Activated naive CD4-positive, alpha-beta T cell (primary cell): ENCODE measurements at places on chromosomes 6 and 20.

GRCh38 chr20:54197621-54198604, 10.0 kb upstream of the PFDN4 start:
- no peak for DNase-seq

DNA sequence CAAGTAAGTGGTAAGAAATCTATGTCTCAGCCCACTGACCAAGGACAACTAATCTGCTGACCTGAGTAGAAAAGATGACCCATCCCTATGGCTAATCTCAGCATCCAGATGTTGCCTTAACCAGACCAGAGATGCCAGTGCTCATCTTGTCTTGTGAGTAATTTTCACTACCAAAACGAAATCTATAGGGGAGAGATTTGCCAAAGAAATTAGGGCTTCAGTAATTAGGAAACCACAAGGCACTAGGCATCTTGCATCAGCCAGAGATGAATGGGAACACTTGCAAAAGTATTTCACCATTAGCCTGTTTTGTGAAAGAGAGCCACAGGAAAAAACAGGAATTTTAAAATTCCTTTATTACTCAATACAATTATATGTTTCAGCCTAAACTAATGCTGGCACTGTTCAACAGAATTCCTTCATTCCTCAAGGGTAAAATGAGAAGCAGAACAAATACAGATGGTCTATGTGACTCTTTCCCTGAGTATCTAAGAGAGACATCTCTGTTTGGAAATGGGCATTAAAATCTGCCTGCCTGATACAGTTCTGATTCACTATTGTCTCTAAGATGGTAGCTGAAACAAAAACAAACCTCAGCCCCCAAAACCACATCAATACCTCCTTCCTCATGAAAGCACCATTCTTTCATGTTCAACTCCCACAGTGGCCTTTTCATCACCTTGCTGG, 87.8 kb downstream of the GMDS start:
- no peak for DNase-seq

DNA sequence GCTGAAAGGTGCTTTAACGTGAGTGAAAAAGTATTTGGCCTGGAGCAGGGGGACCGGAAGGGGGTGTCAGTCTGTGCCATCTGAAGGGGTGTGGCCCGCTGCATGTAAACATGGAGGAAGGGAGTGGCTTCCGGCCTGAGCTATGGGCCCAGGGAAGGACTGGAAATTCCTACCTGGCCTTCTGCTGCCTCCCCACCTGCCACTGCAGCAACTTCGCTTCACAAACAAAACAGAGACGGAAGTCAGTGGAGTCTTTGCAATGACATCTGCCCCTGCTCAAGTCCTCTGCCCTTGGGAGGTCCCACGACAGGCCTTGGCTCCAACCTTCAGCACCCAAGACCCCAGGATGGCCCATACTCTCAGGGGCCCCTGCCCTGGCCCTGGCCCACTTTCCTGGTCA, 28.1 kb upstream of the FOXP4 start:
- DNase-seq, result no peak

DNA sequence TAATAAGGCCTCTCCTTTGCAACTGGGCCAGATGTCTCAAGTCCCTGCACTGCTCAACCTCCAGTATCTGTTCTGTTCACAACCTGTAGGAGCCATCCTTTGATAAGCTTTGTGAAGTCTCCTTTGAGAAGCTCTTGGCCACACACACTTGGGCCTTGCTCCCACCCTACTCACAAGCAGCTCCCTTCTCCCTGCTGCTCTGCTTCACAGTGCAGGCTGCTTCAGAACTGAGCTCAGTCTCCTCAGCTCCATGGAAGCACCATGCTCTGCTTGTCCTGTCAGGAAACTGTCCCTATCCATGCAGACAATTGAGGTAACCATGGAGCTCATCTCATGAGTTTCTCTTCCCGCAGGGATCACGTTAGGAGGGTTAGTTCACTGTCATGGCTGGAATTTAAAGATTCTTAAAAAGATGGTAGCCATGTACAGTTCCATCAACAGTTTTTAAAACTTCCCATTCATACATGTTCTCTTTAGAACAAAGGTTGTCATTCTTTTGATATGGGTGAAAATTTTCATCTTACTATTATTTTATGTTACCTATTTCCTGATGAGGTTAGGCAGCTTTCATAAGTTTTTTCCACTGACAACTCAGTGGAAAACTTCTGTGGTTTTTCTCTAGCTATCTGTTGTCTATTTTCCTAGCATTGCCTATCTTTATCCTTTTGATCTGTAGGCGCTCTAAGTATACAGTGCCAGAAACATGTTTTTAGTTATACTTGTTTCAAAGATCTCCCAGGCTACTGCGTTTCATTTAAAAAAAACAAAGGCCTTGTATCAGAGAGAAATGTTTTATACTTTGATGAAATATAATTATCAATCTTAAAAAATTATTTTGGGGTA, 62.6 kb downstream of the AK9 start:
- DNase-seq, result no peak

- DNase-seq, result no peak
Measured at GRCh38 chr6:150966786-150967185, 101.3 kb downstream of the MTHFD1L start.

- no peak for DNase-seq
Measured at GRCh38 chr6:135451617-135452190, 45.8 kb downstream of the AHI1 start.

- no peak for DNase-seq
Measured at GRCh38 chr6:28673787-28674671, 148.3 kb downstream of the GPX5 start.

- DNase-seq, result no peak
Measured at GRCh38 chr6:79684876-79685275, 53.7 kb downstream of the SH3BGRL2 start.

GRCh38 chr6:100176311-100176950, 182.4 kb upstream of the MCHR2 start:
- no peak for DNase-seq

GRCh38 chr6:84749181-84749580, 15.2 kb downstream of the TBX18 start:
- DNase-seq, result no peak

- no peak for DNase-seq
Measured at GRCh38 chr6:34020807-34021553, 124.9 kb downstream of the GRM4 start.

GRCh38 chr6:162674452-162674851, 53.1 kb downstream of the PRKN start:
- no peak for DNase-seq

DNA sequence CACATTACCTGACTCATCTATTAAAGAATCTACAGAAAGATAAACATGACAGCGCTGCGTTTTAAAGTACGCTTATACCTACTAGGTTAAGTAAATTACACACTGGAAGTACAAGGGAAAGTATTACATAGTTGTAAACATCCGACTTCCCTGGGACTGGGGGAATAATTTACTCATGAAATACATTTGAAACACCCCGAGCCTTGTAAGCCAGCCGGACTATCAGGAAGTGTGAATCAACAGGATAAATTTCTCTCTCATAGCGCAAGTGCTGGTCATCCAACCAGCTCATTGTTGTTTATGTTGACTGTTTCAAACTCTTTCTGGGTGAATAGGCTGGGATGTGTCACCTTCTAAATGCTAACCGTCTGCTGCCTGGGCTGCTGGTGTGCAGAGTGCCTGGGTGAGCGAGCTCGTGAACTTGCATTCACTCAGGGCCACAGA, 4.9 kb downstream of the BMP6 start:
- DNase-seq, result no peak

DNA sequence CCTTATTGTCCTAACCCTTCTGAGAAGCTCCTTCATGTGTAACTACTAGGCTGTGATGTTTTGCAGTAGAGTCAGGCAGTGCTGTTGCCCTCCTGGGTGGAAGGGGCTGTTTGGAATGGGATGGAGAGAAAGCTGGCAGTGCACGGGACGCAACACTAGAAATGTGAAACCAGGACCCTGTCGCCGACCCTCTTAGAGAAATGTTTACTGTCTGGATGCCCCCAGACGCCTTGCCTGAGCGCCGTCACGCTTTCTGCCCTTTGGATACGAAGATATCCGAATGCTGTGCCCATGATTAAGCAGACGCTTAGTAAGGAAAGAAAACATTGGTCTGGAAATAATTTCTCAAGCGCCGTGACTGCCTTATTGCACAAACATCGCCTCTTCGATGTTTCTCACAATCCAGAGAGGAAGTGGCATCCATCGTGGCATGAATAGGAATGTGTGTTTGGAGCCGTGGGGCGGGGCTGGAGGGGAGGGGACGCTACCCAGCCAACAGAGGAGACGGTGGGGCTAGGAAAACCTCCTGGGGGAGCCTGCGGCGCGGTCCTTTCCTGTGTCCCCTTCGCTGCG, 661 bp upstream of the PPP1R14C start:
- DNase-seq, result no peak

DNA sequence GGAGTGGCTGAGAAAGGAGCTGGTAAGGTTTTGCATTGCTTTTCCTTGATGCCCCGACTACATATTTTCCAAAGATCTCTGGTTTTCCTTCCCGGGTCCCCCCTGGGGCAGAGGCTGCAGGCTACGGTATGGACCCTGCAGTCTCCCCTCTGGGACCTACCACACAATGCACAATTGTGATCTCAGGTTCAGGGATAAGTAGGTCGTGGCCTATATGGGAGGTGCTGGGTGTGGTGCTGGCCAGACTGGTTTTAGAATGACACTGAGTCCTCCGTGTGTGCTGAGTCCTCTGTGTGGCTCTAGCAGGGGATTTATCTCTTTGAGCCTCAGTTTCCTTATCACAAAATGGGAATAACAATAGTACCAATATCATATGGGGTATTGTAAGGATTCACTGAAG, 376 bp downstream of the C20orf202 start:
- DNase-seq, result no peak

GRCh38 chr20:7189231-7189630, 421.7 kb downstream of the BMP2 start:
- DNase-seq, result no peak

DNA sequence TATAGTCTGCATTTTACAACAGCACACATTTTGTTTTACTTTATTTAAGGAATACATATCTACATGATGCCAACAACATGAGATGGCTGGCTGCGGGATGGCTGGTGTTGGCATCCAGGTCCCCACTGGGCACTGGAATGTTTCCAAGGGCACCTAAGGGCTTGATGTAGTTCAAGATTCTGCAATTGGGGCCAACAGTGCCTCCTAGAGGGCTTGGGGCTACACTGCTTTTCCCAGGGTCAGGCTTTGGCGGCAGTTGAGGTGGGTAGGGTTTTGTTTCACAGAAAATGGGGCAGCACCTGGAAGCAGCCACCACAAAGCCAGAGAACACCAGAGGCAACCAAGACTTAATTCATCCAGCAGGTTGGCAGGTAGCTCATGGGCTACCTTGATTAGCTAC, 202.2 kb upstream of the PRND start:
- no peak for DNase-seq
